ENCODE measurements at places on chromosomes 2 and 18.

DNA sequence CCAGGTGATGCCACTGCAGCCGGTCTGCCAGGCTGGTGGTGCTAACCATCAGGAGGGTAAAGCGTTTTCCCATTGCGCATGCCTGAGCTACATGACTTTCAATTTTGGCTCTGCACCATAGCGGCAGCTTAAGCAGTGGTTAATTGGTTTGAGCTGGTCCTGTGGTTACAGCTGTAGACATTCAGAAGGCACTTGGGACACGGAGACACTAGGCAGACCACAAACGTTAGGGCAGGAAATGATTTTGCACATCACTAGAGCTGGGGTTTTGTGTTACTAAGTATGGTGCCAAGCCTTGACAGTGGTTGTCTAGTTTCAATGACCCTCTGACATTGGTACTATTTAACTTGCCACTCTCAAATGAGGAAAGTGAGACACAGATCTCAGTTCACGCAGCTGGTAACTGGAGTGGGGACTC, 28.9 kb upstream of the CNOT11 start:
- no peak for DNase-seq

DNA sequence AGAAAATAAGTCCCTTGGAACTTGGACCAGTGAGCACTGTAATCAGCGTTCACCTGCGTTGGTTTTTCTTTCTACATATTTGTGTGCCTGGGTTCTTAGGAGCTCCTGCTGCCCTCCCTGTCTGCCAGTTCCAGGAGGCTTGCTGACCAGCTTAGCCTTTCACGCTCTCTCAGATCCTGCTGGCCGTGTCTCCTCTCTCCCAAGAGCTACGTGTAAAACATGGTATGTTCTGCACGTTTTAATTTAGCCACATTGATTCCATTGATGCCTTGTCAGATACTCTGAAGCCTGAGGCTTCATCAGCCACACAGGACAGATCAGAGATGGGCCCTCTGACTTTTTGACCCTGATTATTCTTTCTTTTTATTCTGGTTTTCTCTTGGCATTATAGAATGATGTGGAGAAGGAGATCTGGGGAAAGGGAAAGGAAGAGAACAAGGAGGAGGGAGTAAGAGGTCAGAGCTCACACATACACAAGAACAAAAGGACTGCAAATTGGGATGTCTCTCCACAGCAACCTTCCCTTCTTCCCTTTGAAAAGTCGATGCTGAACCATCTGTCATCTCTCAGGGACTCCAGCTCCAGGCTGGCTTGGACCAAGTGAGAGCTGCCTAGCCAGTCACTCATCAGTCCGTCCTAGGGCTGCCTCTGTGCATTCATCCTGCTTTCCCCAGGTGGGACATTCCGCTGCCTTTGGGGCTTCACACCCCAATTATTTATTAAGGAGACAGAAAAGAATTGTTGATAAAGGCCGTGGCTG, 152.8 kb downstream of the PIK3C3 start:
- no peak for DNase-seq

DNA sequence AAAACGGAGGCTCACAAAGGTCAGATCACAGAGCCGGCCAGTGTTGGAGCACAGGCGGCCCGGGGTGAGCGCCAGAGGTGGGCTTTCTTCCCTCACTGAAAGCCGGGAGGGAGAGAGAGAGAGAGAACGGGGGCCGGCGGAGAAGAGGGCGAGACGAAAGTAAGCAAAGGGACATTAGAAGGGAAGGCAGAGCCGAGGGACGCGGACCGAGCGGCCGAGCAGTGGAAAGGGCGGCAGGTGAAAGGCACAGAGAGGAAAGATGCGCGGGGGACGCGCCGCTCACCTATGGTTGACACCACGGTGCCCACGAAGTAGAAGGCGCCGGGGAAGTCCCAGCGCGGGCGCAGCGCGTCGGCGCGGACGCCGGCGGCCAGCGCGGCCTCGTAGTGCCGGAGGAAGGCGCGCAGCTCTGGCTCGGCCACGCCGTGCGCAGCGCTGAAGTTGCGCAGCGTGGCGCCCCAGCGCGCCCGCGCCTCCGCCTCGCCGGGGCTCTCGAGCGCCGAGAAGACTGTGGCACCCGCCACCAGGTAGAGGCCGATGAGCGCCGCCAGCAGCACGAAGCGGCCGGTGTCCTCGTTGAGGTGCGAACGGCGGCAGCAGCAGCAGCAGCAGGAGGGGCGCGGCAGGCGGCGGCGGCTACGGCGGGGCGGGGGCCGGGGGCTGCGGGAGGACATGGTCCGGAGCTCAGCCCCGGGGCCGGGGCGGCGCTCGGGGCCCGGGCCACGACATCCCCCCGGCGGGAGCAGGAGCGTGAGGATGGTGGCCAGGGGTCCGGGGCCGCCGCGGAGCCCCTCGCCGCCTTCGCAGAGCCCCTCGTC, 166.9 kb downstream of the MSH2 start:
- DNase-seq: no peak

- DNase-seq: no peak
Measured at GRCh38 chr2:205659922-205660321, 22.4 kb upstream of the NRP2 start.

DNA sequence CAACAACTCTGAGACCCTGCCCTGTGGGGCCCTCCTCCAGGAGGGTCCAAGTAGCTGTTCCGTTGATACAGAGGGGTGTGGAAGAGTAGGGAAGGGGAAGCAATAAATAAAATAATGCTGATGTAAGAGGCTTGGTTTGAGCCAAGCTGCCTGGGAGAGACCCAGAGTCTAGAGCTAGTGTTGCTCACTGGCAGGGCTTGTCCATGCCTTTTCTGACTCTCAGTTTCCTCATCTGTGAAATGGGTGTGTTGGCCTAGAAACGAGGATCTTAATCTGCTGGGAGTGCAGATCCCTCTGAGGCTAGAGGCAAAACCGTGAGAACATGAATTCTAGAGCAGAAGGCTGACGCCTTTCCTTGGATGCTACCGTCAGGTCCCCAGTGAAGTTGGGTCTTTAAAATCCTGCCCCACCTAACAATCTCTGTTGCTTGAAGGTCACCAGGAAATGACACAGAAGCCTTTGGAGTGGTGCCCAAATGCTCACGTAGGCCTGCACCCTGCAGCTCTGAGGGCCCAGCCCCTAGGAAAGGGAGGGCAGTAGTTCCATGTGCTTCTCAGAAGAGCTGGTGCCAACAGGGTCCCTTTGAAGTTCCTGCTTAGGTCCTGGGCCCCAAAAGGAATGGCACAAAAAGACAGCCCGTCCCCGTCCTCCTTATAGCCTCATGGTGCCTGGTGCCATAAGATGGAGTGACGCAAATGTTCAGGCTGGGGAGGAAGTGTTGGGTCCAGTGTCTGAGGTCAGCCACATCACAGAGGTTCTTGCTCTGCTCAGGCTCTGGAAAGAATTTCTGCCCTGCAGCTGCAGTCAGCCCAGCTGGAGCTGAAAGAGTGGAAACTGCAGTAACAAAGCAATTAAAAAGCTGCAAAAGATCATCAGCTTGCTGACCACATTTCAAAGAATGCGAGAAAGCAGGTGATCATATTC, 73.2 kb upstream of the SMAD2 start:
- no peak for DNase-seq

DNA sequence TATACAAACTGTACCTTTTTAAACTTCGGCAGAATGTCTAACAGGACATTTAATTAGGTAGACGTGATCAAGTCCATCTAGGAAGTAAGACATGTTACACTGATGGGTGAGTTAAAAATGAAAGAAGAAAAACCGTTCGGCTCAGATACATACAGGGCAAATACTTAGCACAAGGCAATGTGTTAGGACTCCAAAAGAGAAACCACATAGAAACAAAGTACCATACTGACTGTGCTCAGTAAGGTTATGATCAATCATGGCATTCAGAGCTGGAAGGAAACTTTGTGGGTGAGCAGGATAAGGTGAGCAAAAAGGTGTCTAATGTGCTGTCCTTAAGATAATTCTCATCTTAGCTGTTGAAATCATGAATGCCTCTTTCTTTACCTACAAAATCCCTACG, 211.9 kb downstream of the STK39 start:
- DNase-seq: no peak

- DNase-seq: no peak
Measured at GRCh38 chr2:162058973-162059668, 14.9 kb downstream of the DPP4 start.

DNA sequence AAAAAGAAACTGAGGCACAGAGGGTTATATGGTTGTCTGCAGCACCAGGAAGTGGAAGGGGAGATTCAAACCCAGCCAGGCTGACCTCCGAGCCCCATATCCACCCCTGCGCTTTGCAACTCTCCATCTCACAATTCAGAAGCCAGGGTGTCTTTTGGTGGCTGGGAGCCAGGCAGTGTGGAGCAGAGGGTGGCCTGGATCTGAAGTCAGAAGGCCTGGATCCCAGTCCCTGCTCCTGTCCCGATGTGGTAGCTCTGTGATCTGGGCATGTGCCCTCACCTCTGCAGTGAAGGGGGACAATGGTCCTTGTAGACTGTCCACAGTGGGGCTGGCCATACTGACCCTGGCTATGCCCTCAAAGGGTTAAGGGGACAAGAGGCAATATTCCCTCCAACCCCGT, 57.0 kb downstream of the CIB4 start:
- DNase-seq: no peak

DNA sequence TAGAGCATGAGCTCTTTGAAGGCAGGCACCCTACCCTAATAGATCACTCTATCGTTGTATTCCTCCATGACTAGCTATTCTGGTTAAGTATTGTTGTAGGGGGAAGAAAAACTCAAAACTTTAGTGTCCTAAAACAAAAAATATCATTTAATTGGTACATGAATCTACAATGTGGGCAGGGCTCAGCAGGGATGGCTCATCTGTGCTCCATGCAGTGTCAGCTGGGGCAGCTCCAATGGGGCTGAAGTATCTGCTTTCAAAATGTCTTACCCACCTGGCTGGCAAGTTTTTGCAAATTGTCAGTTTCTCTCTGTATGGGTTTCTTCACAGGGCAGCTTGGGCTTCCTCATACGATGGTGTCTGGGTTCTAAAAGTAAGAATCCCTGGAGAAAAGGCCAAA, 83.2 kb upstream of the ITGA6 start:
- no peak for DNase-seq

DNA sequence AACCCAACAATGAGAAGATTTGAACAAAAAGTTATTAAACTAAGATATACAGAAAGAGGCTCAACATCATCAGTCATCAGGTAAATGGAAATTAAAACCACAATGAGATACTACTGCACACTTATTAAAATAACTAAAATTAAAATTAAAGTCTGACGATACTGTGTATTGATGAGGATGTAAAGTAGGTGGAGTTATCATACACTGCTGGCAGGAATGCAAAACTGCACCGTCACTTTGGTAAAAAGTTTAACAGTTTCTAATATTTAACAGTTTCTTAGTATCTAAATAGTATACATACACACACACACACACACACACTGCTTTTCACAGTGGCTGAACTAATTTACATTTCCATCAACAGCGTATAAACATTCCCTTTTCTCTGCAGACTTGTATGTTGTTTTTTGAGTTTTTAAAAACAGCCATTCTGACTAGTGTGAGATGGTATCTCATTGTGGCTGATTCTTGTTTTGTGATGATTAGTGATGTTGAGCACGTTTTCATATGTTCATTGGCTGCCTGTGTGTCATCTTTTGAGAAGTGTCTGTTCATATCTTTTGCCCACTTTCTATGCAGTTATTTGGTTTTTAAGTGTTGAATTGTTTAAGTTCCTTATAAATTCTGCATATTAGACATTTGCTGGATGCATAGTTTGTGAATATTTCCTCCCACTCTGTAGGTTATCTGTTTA, 726.9 kb upstream of the CHAC2 start:
- DNase-seq: no peak

DNA sequence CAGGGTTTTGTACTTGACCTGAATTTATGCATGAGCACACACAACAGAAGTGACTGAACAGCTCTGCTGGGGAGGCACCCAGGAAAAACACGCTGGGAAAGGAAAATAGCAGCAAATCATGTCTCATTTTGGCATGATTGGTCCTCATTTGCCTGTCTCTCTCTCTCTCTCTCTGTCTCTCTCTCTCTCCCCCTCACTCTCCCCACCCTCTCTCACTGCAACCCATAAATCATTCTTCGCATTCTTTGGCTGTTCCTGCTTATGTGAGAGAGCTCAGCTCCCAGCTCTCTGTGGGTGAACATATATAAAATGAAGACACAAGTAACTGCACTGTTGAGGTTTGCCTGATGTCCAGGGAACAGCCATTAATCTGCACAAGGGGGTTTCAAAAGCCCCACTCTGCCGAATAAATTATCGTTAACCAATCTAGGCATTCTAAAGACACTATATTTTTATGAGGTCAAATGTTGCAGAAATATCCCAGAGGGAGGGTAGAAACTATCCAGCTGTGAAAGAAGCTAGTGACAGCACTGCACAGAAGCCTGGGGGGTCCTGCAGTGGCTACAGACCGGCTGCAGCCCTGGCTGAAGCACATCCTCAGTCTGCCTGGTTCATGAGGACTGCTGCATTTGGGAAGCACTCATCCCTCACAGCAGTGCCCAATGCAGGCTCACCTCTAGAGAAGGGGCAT, 260.3 kb downstream of the AFF3 start:
- no peak for DNase-seq

DNA sequence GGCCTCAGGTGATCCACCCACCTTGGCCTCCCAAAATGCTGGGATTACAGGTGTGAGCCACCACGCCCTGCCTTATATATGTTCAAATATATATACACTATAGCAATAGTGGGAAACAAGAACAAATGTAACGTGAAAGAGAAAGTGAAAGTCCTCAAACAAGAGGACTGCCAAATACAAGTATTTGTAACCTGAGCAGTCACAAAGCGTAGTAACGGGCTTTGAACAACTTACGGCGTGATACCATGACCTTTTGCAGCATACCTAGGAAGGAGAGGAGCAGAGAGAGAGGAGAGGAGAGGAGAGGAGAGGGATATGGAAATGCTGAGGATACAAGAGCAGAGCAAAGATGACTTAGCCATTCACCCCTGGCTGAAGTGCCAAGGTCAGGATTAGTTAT, 113.8 kb upstream of the RGPD4 start:
- no peak for DNase-seq

- no peak for DNase-seq
Measured at GRCh38 chr2:112674229-112674628, 28.5 kb downstream of the SLC20A1 start.

DNA sequence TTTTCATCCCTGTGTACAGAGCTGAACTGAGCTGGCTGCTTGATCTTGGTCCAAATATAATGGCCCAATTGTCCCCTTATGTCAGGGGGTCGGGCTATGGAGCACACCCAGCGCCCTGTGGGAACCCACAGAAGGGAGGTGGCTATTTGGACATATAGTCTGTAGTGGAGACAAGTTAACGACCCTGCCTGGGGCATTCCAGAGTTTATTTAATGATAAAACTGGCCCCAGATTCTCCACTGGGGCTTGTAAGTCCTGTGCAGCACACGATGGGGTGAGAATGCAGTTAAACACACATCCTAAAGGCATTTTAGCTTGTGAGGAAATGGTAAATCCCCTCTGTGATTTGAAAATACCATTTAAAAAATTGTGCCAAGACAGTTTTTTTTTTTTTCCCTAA, 72.9 kb downstream of the QPCT start:
- no peak for DNase-seq

- DNase-seq: no peak
Measured at GRCh38 chr2:50752237-50752636, 279.7 kb downstream of the NRXN1 start.

GRCh38 chr2:225416616-225417367, 17.3 kb downstream of the NYAP2 start:
- no peak for DNase-seq

GRCh38 chr2:28429636-28430376, 37.1 kb downstream of the FOSL2 start:
- no peak for DNase-seq
